ENCODE measurements at places on chromosomes 16 and 17.

- DNase-seq = no peak
- H3K27ac ChIP-seq = peak overlapping the region; percentile 46
- no peaks in the 10 kb centered on the region for H3K27me3 ChIP-seq
- no peaks in the 10 kb centered on the region for H3K36me3 ChIP-seq
- no peak overlapping the region for H3K4me3 ChIP-seq
Measured at GRCh38 chr17:49624896-49625295, 49.2 kb downstream of the NXPH3 start.

- no peak for DNase-seq
- no peaks in the 10 kb centered on the region for H3K36me3 ChIP-seq
Measured at GRCh38 chr17:29145289-29146073, 34.7 kb downstream of the MYO18A start.

DNA sequence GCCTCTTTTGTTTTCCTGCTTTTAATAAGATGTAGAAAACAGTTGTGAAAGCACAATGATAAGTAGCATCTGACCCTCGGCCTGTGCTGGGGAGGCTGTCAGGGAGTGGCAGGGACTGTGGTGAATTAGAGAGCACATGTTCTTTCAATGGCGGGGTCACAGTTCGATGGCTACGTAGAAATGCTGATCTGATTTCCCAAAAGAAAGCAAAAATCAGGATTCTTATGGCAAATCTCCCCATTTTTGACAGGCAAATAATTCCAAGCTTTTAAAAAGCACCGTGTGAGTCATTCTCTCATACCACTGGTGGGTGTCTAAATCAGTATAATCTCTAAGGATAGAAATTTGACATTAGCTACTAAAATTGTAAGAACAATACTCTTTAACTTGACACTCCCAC lies 4.2 kb upstream of the MAPK7 start:
- H3K27ac ChIP-seq = no peak overlapping the region
- H3K36me3 ChIP-seq = no peaks in the 10 kb centered on the region
- DNase-seq = no peak

GRCh38 chr16:49478107-49478506 lies 104.5 kb downstream of the C16orf78 start:
- H3K27me3 ChIP-seq = no peaks in the 10 kb centered on the region
- no peak overlapping the region for H3K27ac ChIP-seq
- H3K36me3 ChIP-seq = no peaks in the 10 kb centered on the region
- H3K4me3 ChIP-seq = no peak overlapping the region
- no peak for DNase-seq

GRCh38 chr16:23333831-23334456 lies 31.8 kb downstream of the SCNN1B start:
- H3K4me1 ChIP-seq = peaks cover 24% of the 10 kb centered on the region
- H3K27me3 ChIP-seq = no peaks in the 10 kb centered on the region
- no peak overlapping the region for H3K27ac ChIP-seq
- H3K4me3 ChIP-seq = no peak overlapping the region

Measured in esophagus squamous epithelium (tissue), 5 donors.